ENCODE measurements at places on chromosomes 13 and 19.
A peak's percentile ranks its signal among the peaks of the same experiment; 100 is the strongest.

- peak; percentile 45 for DNase-seq
Observed at GRCh38 chr19:3250675-3251074, 26.2 kb downstream of the CELF5 start.

- DNase-seq, result no peak
Observed at GRCh38 chr19:21751384-21751783, 16.0 kb downstream of the ZNF100 start.

DNA sequence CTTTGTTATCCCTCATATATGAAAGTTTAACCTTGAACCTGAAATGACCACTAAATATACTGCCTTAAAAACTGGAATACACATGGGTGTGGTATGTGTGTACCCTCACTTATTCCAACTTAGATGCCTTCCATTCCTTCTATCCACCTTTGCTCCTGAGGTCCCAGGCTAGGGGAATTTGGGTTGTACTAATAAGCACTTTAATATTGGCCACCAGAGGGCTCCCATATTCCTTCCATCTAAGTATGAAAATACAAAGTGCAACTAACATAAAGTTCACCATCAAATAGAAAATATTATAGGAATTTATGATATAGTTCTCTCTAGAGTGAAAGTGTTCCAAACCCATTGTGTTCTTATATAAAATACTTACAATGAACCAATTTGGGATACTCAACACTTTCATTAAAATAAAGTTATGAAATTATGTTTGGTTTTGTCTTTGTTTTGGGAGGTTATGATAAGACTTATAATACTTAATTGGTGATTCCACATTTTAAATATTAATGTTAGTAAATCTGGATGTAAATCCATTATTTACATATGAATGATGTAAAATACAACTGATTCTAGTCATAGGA, 62.3 kb downstream of the ITGBL1 start:
- DNase-seq, result peak; percentile 6

DNA sequence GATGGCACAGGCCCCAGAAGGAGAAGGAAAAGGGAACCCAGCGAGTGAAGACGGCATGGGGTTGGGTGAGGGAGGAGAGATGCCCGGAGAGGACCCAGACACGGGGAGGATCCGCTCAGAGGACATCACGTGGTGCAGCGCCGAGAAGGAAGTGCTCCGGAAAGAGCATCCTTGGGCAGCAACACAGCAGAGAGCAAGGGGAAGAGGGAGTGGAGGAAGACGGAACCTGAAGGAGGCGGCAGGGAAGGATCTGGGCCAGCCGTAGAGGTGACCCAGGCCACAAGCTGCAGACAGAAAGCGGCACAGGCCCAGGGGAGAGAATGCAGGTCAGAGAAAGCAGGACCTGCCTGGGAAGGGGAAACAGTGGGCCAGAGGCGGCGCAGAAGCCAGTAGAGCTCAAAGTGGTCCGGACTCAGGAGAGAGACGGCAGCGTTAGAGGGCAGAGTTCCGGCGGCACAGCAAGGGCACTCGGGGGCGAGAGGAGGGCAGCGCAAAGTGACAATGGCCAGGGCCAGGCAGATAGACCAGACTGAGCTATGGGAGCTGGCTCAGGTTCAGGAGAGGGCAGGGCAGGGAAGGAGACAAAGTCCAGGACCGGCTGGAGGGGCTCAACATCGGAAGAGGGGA, 1.1 kb downstream of the PPP1R12C start:
- peak; percentile 45 for DNase-seq

DNA sequence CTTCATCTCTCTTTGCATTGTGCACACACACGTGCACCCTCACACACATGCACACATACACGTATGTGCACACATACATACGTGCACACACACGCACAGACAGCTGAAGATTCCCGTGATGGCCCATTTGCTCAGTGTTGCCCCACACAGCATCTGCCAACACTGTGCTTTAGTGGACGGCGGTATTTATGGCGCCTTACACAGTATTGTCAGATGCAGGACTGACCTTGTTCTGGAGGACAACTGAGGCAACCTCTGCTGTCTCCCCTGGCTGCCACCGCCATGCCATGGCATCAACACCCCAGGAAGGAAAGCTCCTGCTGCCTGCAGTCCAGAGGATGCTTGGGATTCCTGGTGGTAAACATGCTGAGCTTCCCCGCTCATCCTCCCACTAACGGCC, 316.4 kb downstream of the TEX29 start:
- DNase-seq, result no peak

DNA sequence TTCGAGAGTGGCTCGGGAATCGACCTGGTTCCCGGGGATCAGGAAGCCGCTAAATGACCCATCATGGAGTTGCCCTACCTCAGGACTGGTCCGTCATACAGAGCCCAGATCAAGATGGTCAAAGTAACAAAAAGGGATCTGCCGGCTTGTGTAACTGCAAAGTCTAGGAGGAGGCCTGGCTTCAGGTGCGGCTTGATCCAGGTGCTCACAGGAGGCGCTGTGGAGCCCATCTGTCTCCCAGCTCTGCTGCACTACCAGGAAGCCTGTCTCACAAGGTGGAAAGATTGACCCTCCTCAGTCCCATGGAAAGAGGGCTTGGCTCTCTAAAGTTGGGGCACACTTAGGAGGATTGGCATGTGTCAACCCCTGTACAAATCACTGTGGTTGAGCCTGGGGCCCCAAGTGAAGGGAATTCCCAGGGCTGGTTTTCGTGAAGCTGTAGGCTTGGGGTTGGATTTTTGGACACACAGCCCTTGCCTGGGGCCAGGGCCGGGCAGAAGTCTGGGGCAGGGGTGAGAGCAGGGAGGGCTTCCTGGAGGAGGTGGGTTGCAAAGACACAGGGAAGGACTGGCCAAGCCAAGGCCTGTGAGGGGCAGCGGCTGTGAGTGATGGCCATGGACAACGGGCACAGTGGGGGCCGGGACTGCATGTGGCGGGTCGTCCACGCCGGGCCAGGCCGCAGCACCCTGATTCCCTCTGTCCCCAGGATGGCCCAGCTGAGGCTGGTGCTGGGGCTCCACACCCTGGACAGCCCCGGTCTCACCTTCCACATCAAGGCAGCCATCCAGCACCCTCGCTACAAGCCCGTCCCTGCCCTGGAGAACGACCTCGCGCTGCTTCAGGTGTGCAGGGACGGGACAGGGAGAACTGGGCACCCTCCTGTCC, 4.2 kb downstream of the GZMM start:
- no peak for DNase-seq

- no peak for DNase-seq
Observed at GRCh38 chr13:92414851-92415250, 811.8 kb upstream of the GPC6 start.

DNA sequence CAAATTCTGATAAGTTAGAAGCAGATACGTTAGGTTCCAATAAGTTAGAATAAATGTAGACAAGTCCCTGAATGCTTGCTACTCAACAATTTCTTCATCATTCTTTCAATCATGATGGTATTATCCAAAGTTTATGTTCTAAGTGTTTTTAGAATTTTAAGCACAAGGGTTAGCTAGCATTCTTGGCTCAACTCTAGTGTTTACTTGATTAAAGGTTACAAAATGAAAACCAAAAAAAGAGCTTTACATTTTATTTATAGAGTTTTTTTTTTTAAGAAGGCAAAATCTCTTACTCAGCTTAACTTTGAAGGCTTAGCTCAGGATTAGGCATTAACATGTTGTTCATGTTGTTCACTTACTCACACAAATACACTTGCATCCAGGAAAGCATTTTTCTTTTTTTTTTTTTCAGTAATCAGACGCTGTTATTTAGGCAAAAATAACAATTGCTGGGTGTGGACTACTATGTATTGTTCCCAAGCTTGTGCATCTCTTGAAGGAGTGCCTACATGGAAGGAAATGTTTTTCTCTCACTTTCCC, 420.6 kb downstream of the DCT start:
- DNase-seq, result no peak

- no peak for DNase-seq
Observed at GRCh38 chr13:89554801-89555200, 1792.7 kb upstream of the MIR17HG start.
